ENCODE measurements at places on chromosomes 2 and 18.

DNA sequence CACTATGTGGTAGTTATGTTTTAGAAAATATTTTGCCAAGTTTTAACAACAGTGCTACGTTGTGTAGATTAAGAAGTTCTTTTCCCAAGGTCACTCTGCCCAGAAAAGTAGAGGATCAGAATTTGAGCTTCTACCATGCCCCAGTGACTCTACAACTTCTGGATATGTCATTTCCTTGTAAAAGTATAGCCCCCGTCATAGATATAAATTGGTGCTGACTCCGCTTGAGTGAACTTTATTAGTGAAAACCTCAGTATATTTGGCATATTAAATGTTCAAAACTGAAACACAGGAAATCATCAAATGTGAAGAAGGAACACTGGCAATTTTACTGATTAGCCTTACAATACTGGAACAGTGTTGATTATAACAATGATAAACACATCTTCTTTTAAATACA lies 256.7 kb upstream of the UBE2E3 start:
- no peak for DNase-seq

DNA sequence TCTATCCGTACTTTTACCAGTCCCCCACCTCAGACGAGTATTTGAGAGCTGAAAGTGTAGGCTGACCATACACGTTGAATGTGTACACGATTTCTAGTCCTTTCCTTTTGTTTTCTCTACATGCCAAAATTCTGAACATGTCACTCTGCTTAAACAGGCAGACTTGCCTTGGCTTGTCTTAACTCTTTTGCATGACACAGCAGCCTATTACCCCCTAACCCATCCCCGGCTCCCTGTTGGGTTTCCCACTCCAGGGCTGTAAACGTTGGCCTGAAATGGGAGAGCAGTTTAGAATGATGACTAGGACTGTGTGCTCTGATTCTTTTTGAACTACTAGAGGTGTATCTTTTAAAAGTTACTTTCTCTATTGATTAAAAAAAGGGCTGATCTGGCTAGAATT lies 19.1 kb downstream of the MTCL1 start:
- no peak for DNase-seq

DNA sequence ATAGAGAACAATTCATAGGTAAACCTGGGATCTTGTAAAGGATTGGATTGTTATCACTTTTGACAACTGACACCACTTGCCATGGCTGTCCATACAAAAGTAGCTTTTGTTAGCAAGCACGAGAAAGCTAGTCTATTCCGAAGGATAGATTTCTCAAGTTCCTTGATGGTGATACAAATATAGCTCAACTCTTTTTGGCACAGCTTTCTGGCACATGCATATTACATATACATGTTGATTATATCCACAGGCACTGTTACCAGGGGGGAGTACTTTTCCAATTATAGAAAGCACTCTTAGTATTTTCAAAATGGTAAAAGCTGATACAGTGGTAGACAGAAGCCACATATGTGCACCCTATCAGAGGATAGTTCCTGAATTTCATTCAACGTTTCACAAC lies 168.9 kb downstream of the UPP2 start:
- no peak for DNase-seq

DNA sequence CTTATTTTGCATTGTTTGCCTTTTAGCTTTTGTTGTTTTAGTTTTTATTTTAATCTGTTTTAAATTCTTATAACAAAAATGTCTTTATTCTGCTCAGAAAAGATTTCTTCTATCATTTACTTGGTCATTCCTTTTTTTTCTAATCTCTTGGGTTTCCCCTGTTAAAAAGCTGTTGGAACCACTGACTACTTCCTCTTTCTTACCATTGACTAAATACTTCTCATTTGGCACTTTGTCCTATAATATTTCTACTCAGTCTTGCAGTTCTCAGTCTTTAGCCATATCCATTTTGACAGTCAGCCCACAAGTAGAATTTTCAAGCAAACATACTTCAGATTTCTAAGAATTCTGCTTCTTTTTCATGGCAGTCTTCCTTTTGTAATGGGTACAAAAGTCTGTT lies 567.2 kb downstream of the SATB2 start:
- no peak for DNase-seq

- DNase-seq, result no peak
These were observed 56.4 kb upstream of the HAAO start for GRCh38 chr2:42848726-42849290.

- DNase-seq, result no peak
These were observed 652.0 kb downstream of the DCC start for GRCh38 chr18:52992041-52992440.

GRCh38 chr2:85579266-85579935 lies 2.0 kb downstream of the VAMP8 start:
- no peak for DNase-seq

DNA sequence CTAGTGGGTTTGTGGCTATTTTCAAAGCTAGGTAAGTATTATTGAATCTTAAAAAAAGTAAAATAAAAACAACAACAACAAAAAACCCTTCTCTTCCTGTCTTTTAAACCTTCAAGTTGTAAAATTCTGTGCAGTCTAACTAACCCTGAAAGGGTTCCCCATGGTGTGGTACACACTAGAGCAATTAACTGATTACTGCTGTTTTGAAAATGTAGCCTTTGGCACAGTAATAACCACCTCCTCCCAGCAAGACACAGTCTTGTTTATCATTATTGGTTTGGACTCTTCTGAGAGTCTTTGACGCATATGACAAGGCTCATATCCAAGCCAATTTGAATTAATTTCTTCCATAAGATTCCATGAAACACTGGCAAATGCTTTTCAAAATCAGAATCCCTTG lies 2184.6 kb upstream of the PIK3C3 start:
- DNase-seq, result no peak

DNA sequence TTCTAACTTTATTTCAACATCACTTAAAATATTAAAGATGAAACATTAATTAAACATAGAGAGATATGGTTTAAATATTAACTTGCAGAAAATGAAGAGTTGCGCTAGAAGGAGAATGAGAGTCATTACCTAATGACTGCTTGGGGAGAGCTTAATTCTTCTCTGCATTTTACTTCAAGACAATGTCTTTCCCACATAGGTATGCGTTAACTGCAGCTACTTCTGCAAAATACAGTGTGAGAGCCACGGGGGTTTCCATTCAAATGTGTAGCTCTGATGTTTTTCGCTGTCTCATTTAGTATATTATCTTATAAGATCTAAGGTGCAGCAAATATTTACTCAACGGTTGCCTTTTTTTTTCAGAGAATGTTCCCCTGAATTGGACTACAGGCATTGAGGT lies 126.7 kb downstream of the TMX3 start:
- DNase-seq, result no peak

GRCh38 chr2:191451116-191451515 lies 205.9 kb downstream of the MYO1B start:
- DNase-seq, result no peak

DNA sequence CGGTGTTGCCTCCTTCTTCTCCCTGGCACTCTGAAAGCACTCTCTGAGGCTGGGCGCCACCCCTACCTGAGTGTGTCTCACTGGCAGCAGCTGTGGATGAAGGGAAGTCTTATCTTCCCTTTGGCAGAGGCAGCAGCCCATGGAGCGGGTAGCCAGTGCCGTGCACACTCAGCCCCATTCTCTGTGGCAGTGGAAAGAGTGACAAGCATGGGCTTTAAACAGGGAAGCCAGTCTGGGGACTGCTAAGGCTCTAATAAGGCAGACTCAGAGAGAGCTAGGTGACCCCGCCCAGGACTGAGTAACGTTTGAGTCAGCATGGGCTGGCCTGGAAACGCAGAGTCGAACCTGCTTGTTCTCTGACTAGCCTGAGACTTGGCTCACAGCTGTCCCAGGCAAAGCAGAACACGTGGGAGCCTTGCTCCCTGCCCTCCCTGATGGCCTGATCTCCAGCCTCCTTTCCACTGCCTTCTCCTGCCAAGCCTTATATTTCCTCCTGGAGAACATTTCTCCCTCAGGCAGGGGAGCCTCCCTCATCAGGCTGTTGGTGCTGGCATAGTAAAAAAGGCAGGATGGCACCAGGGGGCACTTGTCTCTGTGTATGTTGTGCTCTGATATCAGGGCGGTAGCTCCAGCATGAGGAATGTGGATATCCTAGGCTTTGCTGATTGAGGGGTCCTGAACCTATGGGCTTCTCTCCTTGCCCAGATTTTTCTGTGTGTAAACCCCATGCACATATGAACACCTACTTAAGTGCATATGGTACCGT lies 93.9 kb upstream of the LGALSL start:
- DNase-seq, result peak; percentile 90

DNA sequence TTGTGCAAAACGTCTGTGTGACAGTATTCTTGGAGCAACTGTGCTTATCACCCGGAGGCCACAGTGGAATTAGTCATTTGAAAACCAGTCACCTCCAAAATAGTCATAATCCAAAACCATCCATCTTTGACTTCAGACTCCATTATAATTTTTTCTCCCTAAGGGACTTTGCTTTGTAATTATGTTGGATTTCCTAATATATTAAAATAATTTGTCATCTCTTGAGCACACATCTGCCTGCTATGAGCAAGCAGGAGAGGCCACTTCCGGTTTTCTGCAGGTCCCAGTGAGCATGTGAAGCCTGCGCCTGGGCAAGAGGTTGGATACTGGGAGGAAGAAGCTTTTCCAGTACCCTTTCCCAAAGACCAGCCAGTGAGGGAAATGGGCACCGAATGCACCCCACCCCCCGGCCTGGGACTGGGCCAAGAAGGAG lies 57.7 kb downstream of the ODC1 start:
- peak; percentile 62 for DNase-seq

DNA sequence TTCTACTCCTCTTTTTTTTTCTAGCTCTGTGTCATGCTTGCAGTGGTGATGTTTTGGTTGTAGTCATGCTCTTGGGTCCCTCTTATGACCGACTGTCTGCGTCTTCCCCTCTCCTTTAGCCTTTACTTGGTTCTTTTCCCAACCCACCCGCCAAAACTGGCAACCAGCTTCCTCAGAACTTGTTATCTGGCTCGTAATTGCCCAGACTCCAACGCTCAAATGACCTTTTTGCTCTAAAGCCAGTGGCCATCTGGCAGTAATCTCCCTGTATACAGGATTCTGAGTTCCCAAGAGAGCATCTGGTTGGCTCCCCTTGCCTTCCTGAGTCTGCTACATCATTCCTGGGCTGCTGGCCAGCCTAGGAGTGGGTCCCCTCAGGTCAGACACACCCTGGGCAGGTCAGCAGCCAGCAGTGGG lies 147.2 kb downstream of the MGAT5 start:
- DNase-seq, result peak; percentile 51

DNA sequence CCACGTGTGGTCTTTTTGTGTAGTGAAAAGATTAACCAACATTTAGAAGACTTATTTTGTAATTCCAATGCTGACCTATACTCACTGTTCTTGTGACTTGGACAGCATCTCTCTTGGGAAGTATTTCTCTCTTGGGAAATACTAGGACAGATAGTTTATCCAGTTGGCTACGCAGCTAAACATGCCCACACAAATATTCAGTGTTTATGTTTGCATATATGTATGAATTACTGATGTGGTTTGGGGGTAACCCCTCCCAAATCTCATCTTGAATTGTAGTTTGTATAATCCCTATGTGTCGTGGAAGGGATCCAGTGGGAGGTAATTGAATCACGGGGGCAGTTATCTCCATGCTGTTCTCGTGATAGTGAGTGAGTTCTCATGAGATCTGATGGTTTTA lies 2062.3 kb upstream of the CELF4 start:
- DNase-seq, result peak; percentile 18

DNA sequence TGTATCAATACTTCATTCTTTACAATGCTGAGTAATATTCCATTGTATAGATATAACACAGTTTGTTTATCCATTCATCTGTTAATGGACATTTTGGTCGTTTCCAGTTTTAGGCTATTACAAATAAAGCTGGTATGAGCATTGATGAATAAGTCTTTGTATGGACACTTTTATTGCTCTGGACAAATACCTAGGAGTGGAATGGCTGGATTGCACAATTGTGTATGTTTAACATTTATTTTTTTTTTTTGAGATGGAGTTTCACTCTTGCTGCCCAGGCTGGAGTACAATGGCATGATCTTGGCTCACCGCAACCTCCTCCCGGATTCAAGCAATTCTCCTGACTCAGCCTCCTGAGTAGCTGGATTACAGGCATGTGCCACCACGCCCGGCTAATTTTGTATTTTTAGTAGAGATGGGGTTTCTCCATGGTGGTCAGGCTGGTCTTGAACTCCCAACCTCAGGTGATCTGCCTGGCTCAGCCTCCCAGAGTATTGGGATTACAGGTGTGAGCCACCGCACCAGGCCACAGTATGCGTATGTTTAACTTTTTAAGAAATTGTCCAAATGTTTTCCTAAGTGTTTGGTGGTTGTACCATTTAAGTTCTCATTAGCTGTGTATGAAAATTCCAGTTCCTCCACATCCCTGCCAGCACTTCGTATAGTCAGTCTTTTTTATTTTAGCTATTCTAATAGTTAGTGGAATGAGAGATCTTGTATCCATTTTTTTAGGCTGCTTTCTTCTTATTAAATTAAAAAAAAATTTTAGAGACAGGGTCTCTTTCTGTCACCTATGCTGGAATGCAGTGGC lies 194.9 kb upstream of the HAAO start:
- peak; percentile 52 for DNase-seq

GRCh38 chr2:62495761-62496160 lies 10.2 kb downstream of the TMEM17 start:
- DNase-seq, result no peak

DNA sequence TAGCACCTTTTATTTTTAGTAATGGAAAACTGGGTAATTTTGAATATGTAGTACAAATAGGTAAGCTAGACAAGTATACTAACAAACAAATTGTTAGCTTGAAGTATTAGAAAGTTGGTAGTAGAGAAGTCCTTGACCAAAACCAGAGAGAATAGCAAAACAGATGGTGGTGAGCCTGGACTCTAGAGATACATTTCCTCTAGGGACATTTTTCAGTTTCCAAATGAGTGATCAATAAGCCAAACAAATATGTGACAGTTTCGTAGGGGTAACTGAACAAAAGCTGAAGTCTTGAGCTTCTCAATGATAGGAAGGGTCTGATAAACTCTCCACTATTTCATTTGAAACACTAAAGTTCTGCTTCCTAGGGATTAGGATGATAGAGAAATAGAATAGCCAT lies 692.0 kb upstream of the FAM98A start:
- DNase-seq, result no peak

DNA sequence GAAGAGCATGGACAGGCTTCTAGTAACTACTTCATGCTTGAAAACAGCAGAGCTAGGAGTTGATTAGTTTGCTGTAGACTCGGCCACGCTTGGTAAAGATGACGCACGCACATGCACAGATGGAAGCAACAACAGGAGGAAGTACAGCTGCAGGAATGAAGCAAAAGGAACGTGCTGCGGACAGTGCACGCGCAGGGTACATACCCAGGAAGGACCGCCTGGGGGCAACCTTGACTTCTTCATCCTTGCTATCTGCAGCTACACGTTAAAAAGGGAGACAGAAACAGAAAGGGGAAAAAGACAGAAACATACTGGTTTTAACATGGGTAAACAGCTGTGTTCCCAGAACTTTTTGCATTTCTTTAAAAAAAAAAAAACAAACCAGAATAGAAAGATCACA lies 17.7 kb downstream of the SLC66A2 start:
- DNase-seq, result peak; percentile 52

DNA sequence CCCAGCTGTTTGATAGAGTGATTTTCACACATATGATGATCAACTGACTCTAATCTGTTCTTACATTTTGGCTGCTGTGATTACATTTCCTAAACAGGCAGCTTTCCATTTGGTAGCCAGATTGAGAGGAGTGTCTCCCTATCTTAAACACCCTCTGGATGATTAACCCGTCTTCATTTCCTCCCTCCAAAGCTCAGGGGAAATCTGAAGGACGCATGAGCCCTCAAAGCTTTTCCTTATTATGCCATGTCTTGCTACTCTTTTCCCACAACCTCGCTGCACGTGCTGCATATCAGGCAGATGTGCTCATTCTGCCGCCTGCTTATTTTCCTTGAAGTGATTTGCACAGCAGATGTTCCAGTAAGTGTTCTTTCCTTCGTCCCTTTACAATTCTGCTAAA lies 837.4 kb downstream of the LRRTM4 start:
- no peak for DNase-seq

Measured in cardiac fibroblast (primary cell).